C1 segment of cervical spinal cord (tissue), 14 donors: ENCODE measurements at places on chromosomes 1 and 21.

DNA sequence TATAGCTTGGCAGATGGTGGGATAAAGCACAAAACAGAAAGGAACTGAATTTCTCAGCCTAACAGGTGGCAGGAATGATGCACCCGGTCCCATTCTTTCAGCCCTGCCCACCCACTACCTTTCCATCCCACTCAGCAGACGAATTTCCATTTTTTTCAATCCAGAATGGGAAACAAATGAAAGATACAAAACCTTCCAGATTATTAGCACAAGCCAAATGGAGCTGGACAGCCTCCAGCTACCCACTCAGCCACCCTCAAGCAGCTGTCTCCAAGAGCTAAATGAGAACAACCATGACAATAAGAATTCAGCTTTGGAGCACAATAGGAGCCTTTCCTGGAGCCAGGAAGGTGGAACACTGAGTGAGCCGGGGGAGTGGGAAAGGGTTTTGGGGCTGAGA, 96.3 kb upstream of the ST6GALNAC5 start:
- DNase-seq: no peak

DNA sequence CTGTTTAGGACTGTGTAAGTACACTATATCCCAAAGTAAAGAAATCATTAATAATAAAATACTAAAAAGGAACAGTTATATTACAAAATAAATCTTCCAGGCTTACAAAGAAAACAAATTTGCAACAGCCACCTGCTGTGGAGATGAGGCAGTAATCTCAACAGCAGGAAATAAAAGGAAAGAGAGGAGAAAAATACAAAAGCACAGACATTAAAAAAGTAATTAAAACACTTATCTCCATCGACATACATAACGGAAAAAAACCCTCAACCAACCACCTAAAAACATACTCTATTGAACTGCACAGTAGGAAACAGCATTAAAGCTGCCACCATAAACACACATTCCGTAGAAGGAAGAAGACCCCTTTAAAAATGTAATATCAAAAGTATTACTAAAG, 317.6 kb downstream of the DPYD start:
- no peak for DNase-seq

DNA sequence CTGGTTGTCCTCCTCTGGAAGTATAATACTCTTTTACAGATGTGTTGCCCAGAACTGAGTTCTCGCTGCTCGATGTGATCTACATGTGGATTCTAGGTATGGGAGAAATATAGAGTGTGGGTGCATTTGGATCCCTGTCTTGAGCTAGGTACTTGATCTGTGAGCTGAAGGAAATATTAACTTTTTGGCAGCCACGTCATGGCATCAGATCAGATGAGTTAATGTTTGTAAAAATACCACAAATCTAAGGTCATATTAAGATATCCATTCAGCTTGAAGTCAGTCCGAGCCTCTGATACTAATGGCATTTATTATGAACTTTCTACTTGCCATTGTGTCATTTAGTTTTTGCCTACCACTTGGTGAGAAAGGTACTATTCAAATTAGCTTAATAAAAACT, 24.6 kb downstream of the MAPKAPK2 start:
- DNase-seq: no peak

DNA sequence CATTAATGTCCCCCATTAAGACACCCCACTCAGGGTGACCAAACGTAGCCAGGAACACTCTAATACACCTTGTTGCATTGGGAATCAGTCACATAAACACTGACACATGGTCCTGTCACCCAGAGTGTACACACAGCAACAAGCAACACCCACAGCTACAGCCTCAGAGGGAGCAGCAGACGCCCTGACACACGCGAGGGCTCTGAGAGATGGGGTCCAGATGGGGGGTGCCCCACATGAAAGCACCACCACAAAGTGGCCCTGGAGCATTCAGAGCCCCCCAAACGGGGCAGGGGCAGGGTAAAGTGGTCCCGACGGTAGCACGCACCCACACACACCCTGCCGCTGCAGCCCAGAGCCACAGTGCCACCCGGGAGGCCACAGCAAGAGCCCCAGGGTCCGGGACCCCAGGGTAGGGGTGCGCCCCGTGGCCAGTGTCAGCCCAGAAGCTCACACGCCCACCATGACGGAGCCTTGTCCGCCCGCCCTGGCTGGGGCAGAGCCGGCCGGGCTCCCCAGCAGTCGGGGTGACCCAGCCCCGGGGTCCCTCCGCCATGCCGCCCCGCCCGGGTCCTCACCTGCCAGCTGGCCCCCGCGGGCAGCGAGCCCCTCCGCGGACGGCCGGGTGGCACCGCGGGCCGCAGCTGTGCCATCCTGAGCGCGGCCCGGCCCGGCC, 47.3 kb downstream of the RAP1GAP start:
- DNase-seq: no peak

DNA sequence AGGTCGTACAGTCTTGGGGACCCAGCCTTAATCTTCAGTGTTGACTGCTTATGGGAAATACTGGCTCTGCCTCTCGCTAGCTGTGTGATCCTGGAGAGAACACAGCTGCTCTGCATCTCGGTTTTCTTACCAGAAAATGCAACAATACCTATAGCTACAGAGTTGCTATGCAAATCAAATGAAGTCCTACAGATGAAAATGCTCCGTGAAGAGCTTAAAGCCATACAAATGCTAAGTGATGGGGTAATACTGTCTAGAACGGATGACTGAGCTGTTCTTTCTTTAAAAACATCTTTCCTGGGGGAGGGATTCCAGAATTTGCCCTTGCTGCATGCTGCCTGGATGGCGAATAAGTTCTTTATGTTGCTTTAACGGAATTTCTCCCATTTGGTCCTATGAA, 132.0 kb downstream of the ZBTB18 start:
- DNase-seq: no peak

- DNase-seq: no peak
Observed at GRCh38 chr1:25990702-25991395, 7.0 kb downstream of the PAFAH2 start.

DNA sequence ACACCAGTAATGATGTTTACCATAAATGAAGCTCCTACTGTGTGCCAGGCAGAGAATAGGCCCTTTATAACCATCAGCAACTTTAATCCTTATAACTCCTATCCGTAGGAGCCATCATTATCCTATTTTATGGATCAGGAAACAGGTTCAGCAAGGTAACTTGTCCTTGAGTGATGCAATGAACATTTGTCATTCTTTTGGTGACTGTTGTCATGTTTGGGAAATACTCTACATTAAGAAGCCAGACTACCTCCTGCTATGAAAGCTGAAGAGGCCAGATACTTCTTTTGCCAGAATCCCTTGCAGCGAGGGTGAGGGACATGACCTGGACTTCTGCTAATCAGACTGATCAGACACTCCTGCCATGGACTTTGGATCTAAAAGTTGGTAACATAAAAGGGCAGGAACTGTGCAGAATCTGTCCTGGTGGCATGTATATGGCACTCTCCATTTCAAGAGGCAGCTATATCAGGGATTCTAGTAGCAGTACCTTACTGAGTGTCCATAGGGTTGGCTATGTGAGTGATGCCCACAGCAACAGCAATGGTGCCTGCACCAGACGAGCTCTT, 33.1 kb upstream of the SRRM1 start:
- DNase-seq: no peak
